ENCODE measurements at places on chromosomes 4 and X. TPM values are rescaled to one million over a fixed set of nuclear protein-coding genes. Genes with fewer than 3 reads are reported as not detected.

Gene MAGEA10
- not detected for total RNA-seq

Gene HTN1
- not detected for total RNA-seq

Gene TENT5D
- total RNA-seq = not detected

Gene FAM241A
- 1.4 TPM for total RNA-seq

Gene TMSB15A
- not detected for total RNA-seq

Gene KLF8
- 93.2 TPM for total RNA-seq

Gene KLHL2
- total RNA-seq = 27.2 TPM

Gene SHOX
- not detected for total RNA-seq

Gene CYBB
- 0.31 TPM for total RNA-seq

Gene CCNA2
- total RNA-seq = 61.9 TPM

Gene AKAP4
- total RNA-seq = not detected

Gene COQ2
- total RNA-seq = 16.5 TPM

Gene TCEAL2
- not detected for total RNA-seq

Gene ANK2
- total RNA-seq = 0.61 TPM

Gene FGF2
- 1.4 TPM for total RNA-seq

Gene PNMA6A
- not detected for total RNA-seq

Gene AMBN
- total RNA-seq = not detected

Gene ENPP6
- total RNA-seq = not detected

Gene SPANXA1
- 4.7 TPM for total RNA-seq

Gene SNCA
- 3.9 TPM for total RNA-seq

Gene TCEAL7
- total RNA-seq = not detected

Gene GPRASP1
- total RNA-seq = 1.1 TPM

Gene PABPC4L
- 0.88 TPM for total RNA-seq

Gene NUDT10
- total RNA-seq = not detected

Gene TMPRSS11F
- not detected for total RNA-seq

Gene BMP2K
- total RNA-seq = 12.2 TPM

Gene PPEF1
- not detected for total RNA-seq

Gene AIFM1
- 83.3 TPM for total RNA-seq

Gene PLCXD1
- total RNA-seq = 9.0 TPM

Gene CACNA1F
- not detected for total RNA-seq

Gene DUSP21
- not detected for total RNA-seq

Gene HTATSF1
- total RNA-seq = 72.4 TPM

Gene EPHA5
- not detected for total RNA-seq

Gene PWWP3B
- total RNA-seq = not detected

Gene XAGE1A
- total RNA-seq = not detected

Gene LRCH2
- total RNA-seq = not detected

Gene DSPP
- total RNA-seq = not detected

Gene SMAD1
- total RNA-seq = 16.1 TPM

Gene PAGE1
- not detected for total RNA-seq

Gene SSX1
- total RNA-seq = not detected

Gene IBSP
- total RNA-seq = not detected

All from PC-9 (cell line).